ENCODE measurements at places on chromosomes 11 and 22. TPM values are rescaled to one million over a fixed set of nuclear protein-coding genes. Genes with fewer than 3 reads are reported as not detected.

The ARRB1 gene
- total RNA-seq = 28.6 TPM

The OR5L1 gene
- total RNA-seq = not detected

The GGTLC2 gene
- not detected for total RNA-seq

The USP2 gene
- 4.4 TPM for total RNA-seq

The SPI1 gene
- total RNA-seq = not detected

The NRGN gene
- 12.4 TPM for total RNA-seq

The SCARF2 gene
- 0.39 TPM for total RNA-seq

The ZBED4 gene
- 10.6 TPM for total RNA-seq
